ENCODE measurements at places on chromosomes 5 and 9.

DNA sequence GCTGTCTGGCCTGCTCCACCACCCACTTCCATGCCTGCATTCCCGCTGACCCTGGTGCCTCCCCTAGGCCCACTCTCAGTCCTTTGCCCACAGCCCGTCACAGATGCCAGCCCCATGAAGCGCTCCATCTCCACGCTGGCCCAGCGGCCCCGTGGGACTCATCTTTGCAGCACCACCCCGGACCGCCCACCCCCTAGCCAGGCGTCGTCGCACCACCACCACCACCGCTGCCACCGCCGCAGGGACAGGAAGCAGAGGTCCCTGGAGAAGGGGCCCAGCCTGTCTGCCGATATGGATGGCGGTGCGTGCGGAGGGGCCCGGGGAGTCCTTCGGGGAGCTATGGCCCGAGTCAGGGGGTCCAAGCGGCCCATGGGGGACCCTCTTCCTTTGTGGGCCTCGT, 242.5 kb downstream of the CACNA1B start:
- no peak for DNase-seq

DNA sequence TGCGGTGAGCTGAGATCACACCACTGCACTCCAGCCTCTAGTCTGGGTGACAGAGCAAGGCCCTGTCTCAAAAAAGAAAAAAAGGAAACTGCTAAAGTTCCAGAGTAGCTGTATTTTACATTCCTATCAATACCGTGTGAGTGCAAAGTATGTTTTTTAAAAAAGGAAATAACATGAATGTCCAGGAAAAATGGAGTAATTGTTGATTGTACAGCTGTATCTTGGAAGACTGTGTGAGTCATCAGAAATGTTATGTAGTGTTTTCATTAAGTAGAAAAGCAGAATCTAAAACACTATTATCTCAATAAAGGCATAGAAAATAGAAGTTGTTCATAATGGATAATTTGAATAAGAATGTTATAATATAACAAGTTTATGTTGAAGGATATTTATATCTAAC, 53.9 kb downstream of the ZCCHC7 start:
- DNase-seq = no peak

- DNase-seq = no peak
These were observed at the start of gene CAPSL for GRCh38 chr5:35938568-35939227. CAPSL (minus strand) TSS chr5:35938622; CDS start chr5:35921120, 17,502 bp downstream.

DNA sequence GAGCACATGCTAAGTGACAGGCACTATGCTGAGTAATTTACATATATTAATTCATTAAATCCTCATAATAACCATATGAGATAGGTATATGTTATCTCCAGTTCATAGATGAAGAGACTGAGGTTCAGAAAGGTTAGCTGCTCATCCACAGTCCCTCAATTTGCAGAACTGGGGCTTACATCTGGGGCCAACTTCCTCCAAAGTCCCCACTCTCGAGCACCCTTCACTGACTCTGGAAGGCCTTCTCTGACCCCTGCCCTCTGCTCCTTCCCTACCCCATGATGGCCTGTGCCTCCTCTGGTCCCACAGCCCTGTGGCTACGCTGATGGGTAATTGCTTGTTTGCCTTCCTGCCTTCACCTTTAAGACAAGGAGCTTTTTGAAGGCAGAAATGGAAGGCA, 71.6 kb downstream of the C5orf15 start:
- no peak for DNase-seq

DNA sequence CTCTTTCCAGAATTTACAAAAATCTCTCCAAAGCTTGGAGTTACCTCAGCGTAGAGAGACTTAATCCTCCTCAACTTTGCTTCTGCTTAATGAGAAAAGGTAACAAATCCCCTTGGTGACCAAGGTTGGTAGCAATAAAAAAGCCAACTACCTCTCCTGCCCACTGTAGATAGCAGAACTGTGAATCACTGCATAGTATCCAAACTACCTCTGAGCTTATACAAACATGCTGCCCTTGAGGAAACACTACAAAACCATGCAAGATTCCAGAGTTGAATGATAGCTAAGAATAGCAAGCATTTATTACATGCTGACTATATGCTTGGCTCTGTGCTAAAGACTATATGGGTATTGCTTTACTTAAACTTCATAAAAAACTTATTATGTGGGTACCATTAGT, 2.8 kb upstream of the ADAMTS12 start:
- no peak for DNase-seq

DNA sequence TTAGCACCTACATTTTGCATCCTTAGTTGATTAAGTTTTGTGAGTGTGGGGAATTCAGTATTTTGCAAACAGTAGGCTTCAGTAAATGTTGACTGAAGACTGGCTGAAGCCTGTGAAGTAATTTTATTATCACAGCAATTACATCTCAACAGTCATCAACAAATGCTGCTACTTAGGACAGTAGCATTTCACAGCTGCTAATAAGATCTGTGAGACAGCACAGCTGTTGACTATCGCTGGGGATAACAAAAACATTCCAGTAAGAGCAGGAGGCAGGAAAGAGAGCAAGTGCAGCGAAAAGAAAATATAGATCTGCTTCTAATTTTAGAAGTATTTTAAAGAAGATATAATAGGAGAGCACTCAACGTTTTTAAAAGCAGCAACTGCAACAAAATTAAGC, 117.3 kb upstream of the FGF10 start:
- DNase-seq = no peak

GRCh38 chr9:107067739-107068416, 204.9 kb downstream of the ZNF462 start:
- DNase-seq = no peak

- DNase-seq = no peak
These were observed 175.9 kb upstream of the NFIL3 start for GRCh38 chr9:91599564-91599963.

- DNase-seq = no peak
These were observed 99.7 kb upstream of the MAN2A1 start for GRCh38 chr5:109589986-109590385.

DNA sequence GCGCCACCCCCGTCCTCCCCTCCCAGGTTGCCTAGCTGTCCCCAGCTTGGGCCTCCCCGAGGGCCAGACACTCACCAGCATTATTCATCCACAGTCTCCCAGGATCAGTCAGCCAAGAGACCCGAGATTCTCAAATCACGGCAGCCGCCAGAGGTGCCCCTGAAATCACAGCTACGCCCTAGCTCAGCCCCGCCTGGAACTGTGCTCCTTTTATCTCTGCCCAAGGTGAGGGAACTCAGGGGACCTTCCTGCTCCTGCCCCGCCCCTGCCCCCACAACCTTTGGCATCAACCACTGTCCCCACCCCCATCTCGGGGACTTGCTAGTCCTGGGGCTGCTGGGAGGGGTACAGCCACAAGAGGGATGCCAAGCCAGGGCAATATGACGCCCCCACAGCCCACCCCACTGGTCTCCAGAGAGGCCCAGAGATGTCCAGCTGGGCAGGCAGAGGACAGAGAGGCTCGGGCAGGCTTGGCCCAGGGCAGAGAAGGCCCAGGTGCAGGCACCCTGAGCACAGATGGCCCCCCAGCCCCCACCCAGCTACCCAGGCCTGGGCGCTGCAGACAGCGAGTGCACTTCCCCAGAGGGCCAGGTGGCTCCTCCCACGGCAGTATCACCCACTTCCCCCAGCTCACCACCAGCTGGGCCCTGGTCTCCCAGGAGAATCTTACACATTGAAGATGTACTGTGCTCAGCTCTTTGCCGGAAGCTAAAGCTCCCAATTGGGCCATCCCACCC, at the start of gene FUT7:
Gene FUT7, minus strand, starts transcription at position 185 of the 737 bp plus-strand sequence. Its CDS starts 97 bp downstream, at position 88.
- DNase-seq = no peak

DNA sequence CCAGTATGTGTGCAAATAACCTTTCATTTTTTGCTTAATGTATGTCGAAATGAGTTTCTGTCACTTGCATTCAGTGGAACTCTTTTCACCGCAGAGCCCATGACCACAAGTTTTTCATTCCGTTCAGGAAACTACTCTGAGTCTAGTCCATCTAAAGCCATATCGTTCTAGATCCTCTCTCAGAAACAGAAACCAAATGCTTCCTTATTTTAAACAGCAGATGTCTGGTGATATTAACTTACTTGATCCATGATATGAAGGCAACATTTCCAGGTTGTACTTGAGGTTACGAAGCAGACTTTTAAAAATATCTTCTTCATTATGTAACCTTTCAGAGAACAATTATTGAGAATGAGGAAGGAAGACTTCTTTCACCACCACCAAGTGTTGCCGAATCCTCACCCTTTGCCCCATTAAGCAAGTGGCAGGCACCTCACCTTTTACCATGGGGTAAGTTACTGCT, 72.4 kb upstream of the GNAQ start:
- DNase-seq = no peak

DNA sequence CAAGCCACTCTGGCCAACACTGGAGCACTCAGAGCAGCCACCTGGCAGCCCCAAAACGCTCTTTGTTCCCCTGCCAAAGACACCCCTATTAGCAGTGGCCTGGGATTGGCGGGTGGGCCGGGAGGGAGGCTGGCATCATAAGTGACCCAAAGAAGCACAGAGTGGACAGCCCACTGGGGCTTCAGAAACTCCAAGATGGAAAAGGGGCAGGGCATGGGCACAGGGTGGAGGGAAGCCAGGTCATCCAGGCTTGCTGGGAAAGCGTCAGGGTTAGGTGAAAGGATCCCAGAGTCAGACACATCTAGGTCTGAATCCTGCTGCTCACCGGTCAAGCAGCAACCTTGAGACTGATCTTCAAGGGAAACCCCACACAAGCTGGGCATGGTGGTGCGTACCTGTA, 14.8 kb downstream of the EEIG1 start:
- DNase-seq = no peak

- DNase-seq = no peak
These were observed 694 bp downstream of the RMI1 start for GRCh38 chr9:83981126-83981871.

DNA sequence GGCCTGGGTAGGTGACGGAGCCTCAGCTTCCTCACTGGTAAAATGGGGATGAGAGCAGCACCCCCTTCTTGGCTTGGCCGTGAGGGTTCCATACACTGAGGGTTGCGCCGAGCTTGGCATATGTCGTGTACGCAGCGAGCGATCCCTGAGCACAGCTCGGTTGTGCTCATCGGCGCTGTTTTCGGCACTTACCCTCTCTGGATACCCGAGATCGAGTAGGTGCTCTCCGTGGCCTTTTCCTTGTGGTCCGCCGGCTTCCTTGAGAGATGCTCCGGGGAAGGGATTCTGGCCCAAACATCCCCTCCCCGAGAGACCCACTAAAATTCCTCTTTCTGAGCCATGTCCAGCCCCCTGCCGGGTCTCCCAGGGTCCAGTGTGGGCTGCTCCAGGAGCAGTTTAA, 40.0 kb upstream of the HMCN2 start:
- DNase-seq = no peak

- no peak for DNase-seq
These were observed 198.9 kb downstream of the CYLC2 start for GRCh38 chr9:103193992-103194391.

- DNase-seq = no peak
These were observed 3.1 kb upstream of the PLIN2 start for GRCh38 chr9:19130436-19130835.

DNA sequence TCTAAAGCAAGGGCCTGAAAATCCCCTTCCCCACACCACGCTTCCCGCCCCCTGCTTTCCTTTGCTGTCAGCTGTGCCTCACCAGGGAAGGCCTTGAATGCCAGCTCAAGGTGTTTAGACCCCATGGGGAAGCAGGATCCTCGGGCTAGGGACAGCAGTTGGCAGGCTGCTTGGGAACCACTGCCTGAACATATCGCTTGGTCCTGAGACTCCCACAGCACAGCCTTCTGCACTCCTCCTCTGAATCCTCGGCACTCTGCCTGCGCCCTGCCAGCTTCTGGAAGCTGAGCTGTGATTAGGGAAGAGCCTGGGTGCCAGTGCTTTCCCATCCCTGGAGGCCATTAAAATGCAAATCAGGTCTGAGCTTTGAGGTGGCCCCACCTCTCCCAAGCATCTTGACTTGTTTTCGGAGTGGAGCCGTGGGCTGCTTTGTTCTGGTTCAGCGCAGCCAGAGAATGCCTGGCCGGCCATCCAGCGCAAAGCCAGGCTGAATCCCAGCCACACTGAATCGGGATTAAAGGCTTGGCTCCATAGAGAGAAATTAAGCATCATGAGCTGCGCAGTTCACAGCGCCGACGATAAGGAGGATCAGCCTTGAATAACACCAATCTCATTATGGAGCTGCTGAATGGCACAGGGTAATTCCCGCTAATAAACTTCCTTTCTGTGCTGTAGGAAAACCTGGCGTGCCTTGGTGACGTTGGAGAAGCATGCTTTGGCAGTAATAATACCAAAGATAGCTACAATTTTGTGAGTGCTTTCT, 40.0 kb downstream of the AMBP start:
- DNase-seq = no peak

GRCh38 chr5:5140479-5141338, 579 bp downstream of the ADAMTS16 start:
- DNase-seq = no peak

DNA sequence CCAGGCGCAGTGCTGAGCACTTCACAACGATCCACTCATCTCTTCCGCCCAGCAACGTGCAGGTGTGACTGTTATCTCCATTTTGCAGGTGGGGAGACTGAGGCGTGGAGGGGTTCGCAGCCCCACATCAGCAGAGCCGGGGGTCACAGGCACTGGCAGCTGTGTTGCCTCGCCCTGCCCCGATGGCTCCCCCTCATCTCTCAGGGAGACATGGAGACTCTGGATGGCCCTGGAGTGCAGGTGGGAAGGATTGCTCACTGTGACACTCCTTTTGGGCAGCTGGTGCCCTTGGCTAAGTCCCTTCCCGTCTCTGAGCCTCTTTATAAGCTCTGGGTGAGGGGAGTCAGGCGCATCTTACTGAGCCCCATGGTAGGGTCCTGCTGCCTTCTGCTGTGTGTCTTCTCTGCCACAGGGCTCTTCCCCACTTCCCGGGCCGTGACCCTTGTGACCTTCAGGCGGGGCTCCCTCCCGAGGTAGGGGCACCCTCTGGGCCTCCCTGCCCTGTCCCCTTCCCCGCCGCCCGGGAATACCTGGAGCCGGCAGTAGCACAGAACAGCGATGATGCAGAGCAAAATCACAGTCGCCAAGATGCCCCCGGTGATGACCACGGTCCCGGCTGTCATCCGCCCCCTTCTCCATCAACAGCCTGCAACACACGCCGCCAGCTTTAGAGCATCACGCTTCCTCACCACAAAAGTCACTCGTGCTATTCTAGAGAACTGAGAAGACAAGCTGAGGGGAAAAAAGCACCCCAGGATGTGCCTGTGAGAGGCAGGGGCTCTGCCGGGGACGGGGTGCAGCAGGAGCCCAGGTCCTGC, 29.4 kb downstream of the FAM163B start:
- DNase-seq = no peak

All from activated CD4-positive, CD25-positive, alpha-beta regulatory T cell treated with anti-CD3 and anti-CD28 coated beads, Interleukin-2, amount 50 U/mL, for 72 hours (primary cell).